ENCODE measurements at places on chromosomes 16 and 17.
A peak's percentile ranks its signal among the peaks of the same experiment; 100 is the strongest.

DNA sequence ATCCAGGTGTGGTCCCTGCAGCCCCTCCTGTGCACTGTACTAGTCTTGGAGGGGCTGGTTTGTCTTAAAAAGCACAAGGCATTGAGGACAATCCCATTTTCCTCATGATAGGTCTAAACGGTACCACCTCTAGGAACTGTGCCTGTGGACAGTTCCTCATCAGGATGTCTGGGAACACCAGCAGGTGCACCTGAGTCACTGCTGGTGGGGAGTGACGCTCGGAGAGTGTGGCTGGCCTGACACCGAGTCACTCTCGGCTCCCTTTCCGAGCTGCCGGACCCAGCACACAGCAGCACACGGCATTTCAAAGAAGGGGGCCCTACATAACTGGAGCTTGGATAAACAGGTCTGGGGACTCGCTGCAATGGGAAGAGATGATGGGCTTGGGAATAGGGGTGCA, 25.6 kb downstream of the LRRC75A start:
- DNase-seq, result no peak

DNA sequence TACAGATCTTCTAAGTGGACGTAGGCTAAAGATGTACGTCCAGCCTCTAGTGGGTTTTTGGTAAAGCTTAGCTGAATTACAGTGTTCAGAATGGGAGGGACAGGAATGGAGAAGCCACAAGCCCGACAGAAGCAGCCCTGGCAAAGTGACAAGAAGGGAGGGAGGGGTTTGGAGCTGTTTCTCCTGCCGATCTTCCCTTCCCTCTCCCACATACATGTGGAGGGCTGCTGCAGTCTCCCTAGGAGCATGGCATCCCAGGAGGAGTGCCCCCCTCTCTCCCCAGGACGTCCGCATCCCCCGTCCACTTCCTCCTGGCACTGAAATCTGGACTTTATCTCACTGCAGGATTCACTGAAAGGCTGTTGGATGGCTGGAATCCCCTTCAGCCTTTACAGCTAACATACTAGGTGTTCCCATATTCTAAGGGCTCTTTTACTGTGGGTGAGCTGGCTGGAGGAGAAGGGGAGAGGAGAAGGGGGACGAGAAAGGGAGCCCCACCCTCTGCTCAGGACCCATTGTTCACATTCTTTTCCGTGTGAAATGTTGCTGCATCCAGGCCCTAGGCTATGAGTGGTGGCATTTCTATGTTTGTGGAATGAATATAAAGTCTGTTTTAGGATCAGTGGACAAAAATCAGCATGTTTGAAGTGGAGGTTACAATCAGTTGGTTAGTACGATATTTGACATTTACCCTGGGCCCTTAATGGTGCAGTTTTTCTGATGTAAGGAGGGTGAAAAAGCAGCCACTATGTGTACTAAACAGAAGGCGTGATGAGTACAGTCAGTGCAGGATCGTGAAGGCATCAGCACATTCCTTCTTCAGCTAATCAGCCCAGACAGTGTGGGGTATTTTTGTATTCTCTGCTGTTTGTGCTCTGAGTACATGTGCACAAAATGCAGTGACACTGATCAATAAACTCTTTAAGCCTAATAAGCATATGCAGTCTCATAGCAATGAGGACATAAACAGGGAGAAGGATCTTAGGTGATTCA, 94.6 kb downstream of the SPECC1 start:
- no peak for DNase-seq

DNA sequence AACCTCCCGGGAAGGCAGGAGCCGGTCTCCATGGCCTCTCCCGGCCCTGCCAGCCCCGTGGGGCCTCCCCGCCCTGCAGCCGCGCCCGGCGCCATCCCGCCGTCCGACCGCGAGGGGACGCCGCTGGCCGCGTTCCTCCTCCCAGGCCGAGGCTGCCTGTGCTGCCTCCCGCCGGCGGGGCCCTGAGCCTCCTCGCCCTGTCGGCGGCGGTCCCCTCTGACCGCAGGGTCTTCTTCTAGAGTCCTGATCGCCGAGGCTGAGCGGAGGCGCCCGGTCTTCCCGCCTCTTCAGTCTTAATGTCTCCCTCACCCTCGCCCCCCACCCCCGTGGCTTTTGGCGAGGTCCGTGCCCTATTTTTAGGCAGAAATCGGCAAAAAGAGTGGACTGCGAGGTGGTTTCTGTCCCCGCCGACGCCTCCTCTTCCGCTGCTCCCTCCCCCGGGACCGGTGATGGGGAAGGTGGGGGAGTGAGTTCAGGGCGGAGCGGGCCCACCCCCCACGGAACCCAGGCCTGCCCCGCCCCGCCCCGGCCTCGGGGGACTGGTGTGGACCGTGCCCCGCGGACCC, 794 bp upstream of the CPNE7 start:
- peak; percentile 91 for DNase-seq

GRCh38 chr16:3170440-3171180, 17.4 kb upstream of the OR1F1 start:
- no peak for DNase-seq
